Activated T-helper 1 cell treated with Interleukin-2 at 50 U/mL for 16 hours (primary cell): ENCODE measurements at places on chromosomes 6 and 20.

GRCh38 chr6:51885957-51886356 lies 201.5 kb downstream of the PKHD1 start:
- DNase-seq: no peak

DNA sequence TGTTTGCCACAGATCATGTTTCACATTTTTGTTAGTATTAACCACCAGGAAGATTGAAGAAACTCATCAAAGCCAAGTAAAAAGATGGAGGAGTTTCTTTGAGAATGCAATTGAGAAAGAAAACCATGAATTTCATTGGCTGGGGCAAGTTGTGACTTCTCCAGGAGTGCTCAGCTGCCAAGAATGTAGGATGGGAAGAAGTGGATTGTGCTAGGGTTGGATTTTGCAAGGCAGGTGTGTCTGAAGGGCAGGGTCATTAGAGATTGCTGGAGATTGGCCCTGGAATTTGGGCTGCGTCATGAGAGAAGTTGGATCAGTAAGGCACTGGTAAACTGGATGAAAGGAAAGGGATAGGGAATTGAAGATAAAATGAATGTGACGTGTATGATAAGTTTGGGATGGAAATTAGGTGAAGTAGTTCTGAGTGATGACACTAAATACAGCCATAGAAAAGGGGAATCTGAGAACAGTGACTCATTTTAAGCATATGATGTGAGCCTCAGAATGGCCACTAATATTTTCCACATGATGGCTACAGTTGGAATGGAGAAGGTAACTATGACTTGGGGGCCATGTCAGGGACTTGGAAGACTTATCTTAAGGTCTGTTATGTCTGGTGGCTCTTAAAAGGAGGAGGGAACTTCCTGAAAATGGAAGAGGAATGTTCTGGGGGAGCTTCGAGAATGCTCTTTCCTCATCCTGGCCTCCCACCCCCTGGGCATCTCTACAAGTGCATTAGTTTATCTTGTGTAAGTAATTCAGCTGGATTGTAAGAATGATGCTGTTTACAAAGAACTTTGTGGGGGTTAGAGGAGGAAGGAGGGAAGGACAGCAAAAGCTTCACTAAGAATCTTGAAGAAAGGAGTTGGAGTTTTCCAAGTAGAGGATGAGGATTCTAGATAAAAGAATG lies 27.8 kb upstream of the ERVFRD-1 start:
- DNase-seq: no peak

DNA sequence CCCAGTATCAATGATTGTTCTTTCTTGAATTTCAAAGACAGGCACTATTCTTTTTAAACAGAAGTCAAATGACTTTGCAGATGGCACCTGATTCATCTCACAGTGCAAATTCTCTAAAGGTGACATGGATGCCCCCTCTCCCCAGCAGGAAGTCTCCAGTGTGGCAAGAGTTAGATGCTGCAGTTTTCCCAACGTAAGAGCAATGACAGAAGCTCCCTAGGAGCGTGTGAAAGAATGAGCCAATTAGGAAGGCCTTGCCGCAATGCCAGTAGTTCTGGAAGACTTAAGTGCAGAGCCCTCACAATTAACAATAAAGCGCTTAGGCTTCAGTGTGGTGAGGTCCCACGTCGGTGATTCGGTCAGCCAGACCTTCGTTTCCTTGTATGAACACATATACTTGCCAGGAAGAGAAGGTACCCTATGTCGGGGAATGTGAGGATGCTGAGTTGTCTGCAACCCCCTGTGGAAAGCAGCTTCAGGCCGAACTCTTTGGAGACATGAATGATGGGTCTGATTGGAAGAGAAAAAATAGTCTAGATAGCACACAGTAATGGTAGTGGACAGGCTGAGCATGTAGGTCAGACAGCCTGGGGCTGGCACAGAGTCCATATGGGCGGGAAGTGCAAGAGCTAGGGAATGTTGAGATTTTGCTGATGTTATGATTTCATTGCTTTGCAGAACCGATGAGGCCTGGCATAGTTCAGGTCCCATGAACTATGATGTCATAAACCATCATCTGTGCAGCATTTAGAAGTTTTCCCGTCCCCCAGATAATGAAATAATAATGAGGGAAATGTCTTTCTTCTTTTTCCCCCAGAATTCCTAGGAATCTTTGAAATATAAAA lies 132.6 kb downstream of the PHACTR1 start:
- DNase-seq: no peak

DNA sequence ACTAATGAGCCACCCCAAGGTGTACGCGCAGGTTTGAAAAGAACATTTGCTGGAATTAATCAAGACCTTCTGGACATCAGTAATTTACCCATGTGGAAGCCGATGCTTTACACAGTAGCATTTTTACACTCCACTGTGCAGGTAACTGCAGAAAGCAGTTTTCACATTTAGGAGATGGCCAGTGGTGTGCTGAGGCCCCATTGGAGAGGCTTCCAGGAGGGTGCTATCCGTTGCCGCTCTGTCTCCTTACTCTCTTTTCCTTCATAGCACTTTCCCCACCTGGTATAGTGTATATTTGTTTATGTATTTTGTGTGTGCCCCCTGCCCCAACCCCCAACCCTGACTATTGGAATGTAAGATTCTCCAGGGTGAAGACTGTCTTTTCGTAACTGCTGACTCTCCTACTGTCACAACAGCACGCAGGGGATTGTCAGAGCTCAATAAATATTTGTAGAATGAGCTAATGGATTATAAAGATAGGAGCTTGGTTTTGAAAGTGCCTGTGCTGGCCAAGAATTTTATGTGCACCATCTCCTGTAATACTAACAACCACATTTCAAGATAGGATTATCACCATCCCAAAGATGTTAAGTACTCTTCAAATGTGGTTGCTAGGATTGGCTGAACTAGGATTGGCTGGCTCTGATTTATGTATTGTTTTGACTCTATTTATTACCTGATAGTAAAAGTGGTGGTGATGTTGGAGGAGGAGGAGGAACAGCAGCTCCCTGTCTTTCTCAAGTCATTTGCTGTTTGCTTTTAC lies 74.0 kb upstream of the GLP1R start:
- DNase-seq: no peak
